ENCODE measurements at places on chromosomes 4 and X.

DNA sequence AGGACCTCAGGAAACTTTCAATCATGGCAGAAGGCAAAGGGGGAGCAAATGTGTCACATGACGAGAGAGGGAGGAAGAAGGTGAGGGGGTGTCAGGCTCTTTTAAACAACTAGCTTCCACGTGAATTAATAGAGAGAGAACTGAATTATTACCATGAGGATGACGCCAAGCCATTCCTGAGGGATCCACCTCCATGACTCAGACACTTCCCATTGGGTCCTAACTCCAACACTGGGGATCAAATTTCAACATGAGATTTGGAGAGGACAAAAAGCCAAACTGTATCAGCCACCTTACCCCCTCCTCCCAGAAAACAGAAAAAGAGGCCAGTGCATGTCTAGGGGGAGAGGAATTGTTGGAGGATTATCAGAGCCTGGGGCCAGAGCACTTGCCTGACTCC lies 40.4 kb upstream of the LAS1L start:
- no peak for DNase-seq

DNA sequence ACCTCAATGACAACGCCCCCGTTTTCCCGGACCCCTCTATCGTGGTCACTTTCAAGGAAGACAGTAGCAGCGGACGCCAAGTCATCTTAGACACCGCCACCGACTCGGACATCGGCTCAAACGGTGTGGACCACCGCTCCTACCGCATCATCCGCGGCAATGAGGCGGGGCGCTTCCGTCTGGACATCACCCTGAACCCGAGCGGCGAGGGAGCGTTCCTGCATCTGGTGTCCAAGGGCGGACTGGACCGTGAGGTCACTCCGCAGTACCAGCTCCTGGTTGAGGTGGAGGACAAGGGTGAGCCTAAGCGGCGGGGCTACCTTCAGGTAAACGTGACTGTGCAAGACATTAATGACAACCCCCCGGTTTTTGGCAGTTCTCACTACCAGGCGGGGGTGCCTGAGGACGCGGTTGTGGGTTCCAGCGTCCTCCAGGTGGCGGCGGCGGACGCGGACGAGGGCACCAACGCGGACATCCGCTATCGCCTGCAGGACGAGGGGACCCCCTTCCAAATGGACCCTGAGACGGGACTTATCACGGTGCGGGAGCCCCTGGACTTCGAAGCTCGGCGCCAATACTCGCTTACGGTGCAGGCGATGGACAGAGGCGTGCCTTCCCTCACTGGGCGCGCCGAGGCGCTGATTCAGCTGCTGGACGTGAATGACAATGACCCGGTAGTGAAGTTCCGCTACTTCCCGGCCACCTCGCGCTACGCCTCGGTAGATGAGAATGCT lies 2.2 kb downstream of the FAT4 start:
- no peak for DNase-seq

DNA sequence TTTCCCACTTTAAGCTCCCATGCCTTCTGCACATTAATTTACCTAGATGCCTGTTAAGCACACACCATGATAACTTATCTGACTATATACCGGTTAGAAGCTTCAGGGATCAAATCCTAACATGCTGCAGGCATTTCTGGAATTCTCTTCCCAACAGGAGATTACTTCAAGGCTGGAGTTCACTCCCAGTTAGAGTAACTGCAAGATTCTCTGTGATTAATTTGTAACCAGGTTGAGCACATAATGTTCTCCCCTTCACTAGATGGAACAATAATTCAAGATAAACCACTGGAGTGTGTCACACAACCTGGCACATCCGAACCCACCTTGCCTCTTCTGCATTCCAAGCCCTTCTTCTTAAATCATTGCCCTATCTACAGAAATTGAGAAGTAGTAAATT lies 11.8 kb upstream of the UGT2A3 start:
- no peak for DNase-seq

DNA sequence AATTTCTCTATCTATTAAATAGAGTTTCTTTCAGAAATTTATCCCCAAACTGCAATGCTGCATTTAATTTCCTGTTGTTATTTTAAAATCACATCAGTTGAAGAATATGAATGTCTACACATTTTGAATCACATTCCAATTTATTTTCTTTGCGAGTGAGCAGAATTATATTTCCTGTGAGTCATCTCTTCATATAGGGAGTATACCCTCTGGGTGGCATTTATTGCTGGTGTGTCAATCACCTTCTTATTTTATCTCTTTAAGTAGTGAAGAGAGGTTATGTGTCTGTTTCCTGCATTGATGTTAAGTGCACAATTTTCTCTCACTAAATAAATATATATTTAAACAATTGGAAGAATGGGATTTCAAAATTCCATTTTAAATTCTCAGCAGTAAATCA lies 511.0 kb upstream of the ATOH1 start:
- no peak for DNase-seq

GRCh38 chr4:152064753-152065152 lies 303.9 kb upstream of the GATB start:
- no peak for DNase-seq

DNA sequence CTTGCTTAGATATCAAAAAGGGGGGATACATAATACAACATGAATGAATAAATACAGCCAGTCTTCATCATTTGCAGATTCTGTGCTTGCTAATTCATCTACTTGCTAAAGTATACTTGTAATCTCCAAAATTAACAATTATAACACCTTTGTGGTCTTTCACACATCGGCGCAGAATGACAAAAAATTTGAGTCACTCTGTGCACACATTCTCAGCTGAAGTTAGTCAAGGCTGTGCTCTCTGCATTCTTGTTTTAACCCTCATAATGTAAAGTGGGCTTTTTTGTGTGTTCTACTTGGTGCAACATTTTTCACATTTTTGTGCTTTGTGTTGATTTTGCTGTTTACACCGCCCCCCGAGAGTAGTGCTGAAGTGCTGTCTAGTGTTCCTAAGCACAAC lies 65.8 kb upstream of the GPRIN3 start:
- DNase-seq, result no peak

DNA sequence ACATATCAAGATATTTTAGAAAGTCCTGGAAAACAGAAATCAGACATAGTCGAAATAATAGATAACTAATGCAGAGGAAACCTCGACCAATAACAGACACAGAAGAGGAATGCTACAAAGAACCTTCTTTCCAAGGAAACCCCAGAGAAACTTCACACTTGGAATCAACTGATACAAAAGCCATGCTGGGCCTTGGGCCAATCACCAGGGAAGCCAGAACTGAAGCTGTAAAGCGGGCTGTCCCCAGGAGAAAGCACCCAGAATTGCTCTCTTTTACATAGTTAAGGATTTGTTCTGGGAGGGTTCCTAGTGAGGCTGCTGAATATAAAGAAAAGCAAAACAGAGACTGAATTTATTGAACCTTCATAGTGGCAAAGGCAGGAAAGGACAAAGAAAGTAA lies 100.5 kb downstream of the PRDM5 start:
- no peak for DNase-seq

DNA sequence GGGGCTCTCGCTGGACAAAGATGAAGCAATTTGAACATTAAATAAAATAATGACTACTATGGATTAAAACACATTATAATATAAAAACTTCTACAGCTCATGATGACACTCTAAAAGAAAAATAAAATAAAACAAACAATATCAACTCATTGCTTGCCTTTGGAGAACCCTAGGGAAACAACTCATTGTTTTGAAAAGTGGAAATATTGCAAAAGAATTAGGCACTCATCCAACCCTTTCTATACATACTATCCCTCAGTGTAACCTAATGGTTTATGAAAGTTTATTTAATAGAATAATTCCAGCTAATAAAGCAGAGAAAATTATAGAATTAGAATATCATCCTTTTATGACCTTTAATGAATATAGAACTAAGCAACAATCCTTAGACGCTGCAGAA lies 718 bp downstream of the RAB40A start:
- no peak for DNase-seq

DNA sequence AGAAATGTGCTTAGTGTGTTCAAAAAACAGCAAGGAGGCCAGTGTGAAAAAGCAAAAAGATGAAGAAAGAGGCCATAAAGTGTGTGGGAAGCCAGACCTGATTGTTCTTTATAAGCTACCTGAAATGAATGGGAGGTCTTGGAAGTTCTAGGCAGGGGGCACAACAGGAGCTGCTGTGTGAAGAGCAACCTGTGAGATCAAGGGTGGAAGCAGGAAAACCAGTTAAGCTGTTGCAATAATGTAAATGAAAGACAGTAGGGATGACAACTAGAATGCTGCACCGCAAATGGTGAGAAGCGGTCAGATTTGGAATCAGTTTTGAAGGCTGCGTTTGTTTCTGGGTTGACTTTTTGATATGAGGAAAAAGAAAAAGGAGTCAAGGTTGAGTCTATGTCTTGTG lies 123.5 kb downstream of the TMEM144 start:
- no peak for DNase-seq

DNA sequence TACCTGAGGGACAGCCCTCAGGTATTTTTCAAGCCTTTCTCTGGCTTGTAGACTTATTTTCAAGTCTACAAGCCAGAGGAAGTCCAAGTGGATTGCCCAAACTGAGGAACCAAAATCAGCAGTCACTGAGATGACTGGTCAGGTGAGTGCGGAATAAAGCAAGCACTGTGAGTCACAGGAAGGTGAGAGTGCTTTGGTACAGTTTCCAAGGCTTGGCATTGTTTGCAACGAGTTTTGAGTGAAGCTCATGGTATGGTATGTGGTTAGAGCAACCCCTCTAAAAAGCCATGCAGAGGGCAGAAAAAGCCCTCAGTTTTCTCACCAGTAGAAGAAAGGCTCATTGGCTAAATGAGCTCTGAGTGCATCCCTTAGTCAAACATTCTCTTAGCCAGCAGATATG lies 112.8 kb upstream of the EOLA2 start:
- DNase-seq, result no peak

DNA sequence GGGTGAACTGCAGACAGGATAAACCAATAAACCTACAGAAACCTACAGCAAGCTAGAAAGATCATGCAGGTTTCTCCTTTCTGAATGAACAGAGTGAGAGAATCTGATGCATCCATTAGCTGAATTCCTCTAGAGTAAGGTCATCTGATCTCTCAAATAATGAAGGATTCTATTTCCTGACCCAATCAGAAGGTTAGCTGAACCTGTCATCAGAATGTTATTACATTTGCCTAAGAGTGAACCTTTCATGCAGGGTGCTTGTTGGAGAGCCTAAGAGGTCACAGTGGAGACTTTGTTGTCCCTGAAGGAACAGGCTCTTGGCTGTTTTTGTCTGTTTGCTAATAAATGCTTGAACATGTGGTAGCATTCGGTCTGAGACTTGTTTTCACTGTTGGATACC lies 24.0 kb downstream of the MEPE start:
- DNase-seq, result no peak

DNA sequence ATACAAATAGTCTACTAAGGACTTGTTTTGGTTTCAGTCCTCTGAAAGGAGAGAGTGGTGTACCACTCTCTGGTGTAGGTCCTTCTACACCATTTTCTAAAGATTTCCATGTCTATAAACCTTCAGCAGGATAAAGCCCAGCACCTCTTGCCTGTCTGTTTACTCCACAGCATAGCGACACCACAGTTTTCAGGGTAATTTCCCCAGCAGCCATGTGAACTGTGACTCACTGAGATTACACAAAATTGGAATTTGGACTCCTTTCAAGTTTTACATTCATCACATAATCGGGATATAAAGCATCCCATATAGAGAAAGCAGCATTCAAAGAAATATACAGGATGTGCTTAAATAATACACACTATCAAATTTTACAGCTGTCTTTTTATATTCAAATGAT lies 229.6 kb downstream of the PRDM5 start:
- DNase-seq, result no peak

Data from SIG-M5 (cell line).